ENCODE measurements at places on chromosomes 5 and 9.

DNA sequence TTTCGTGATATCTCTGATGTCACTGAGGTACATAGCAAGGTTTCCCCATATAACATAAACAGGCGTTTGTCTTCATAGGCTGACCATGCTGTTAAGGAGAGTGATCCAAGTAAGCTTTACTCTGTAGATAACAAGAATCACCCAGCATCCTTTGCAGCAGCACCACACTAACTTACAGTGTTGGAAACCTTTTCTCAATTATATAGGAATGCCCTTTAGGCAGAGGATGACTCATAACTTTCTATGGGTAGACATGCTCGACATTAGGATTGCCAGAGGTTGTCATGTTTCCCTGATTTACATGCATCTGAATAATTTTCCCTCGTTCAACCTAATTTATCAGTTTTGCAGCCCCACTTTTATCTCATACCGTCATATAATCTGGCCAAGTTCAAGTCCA lies 870.0 kb upstream of the CDH9 start:
- no peak for DNase-seq

DNA sequence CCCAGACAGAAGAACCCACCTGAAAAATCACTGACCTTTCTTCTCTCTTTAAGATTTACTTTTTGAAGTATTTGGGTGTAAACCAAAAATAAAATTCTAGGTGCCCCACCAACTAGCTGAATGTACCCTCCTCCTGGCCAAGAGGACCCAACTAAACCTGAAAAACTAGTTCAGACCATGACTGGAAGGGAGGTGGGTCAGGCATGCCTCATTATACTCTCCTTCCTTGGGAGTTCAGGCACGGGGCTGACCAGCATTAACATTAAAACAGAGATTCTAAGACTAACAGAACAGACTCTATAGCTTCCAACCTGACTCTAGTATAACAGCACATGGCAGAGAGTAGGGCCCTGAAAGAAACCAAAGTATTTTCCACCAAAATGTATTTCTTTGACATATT lies 61.4 kb downstream of the CERT1 start:
- DNase-seq: no peak

GRCh38 chr5:133456933-133457402 lies 155.4 kb downstream of the FSTL4 start:
- DNase-seq: no peak

DNA sequence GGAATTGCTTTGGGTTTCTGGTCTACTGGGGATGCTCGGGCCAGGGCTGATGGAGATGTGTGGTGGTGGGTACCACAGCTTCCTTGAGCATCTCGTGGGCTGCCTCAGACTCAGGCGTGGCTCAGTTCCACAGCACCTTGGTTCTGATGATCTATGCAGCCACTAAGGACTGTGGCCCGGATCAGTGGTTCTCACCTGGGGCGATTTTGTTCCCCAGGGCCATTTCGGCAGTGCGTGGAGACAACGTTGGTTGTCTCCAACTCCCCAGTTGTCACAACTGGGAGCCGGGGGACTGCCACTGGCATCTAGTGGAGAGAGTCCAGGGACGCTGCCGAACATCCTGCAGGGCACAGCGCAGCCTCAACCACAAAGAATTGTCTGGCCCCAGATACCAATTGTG lies 47.7 kb downstream of the FGF18 start:
- no peak for DNase-seq

- no peak for DNase-seq
These were observed 33.3 kb downstream of the DMRT2 start for GRCh38 chr9:1083325-1083913.
